NCI-H460 (cell line): ENCODE measurements at places on chromosomes 1 and 21.

DNA sequence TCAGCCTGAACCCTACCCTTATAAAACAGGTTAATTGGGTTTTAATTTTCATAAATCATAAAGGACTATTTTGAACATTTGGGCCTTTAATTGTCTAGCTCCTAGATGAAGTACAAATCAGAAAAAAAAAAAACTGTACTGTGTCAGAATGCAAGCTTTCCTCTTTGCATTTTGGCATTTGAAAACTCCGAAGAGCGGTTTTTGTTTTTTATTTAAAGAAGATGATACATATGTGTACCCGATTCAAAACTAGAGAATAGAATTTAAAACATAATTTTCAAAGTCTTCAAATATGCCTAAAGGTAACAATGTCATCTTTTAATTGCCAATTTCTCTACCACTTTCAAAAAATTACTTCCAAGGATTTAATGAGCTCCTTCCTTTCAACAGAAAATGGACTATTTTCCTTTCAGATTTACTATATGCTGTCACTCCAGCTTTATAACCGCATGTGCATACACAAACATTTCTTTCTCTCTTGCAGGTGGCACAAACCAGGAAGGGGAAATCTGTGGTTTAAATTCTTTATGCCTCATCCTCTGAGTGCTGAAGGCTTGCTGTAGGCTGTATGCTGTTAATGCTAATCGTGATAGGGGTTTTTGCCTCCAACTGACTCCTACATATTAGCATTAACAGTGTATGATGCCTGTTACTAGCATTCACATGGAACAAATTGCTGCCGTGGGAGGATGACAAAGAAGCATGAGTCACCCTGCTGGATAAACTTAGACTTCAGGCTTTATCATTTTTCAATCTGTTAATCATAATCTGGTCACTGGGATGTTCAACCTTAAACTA is 33.7 kb downstream of the MRPL39 start:
- peak; percentile 21 for DNase-seq

GRCh38 chr1:42734201-42735035 is 5.6 kb downstream of the CLDN19 start:
- DNase-seq = no peak

GRCh38 chr1:205589046-205589445 is 42.8 kb downstream of the ELK4 start:
- no peak for DNase-seq

- no peak for DNase-seq
Observed at GRCh38 chr1:83016354-83016849, 982.5 kb downstream of the TTLL7 start.

- DNase-seq = no peak
Observed at GRCh38 chr1:222653178-222653827, 35.4 kb downstream of the MIA3 start.
